Stimulated activated CD8-positive, alpha-beta memory T cell treated with anti-CD3 and anti-CD28 coated beads, Interleukin-15, amount 100 ng/mL, for 1 hour (primary cell): ENCODE measurements at places on chromosomes 3 and 15.

DNA sequence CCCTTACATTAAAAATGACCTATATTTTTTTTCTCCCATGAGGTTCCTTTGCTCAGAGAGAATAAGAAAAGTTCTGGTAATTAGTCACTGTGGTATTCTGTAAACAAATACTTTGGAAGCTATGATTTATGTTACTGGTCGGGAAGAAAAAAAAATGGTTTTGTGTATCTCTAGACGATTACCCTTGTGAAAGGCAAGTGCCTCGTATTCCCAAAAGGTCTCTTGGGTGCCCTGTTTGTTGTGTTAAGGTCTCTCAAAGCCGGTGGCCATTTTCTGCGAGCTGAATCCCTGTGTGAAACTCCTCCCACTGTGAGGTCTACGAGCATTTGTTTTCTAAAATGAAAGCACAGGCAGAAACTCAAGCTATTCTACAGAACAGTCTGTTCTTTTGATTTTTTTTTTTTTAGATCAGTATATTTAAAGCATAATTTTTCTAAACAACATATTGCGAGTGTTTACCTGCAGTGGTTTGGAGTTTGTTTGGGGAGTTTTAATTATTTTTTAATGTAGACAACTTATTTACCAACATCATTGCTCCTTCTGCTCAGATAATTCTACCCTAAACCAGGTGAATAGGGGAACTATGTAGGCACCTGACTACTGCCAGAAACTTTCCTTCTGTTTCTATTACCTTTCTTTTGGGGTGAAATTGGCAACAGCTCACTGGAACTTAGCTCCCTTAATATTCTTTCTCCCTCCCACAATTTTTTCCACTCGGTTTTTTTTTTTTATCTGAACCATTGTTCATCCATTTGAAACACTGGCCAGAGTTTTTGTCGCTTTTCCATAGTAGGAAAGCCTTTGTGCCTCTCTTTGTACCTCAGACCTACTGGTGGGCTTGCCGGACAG lies 44.0 kb downstream of the ZBTB38 start:
- no peak for DNase-seq

DNA sequence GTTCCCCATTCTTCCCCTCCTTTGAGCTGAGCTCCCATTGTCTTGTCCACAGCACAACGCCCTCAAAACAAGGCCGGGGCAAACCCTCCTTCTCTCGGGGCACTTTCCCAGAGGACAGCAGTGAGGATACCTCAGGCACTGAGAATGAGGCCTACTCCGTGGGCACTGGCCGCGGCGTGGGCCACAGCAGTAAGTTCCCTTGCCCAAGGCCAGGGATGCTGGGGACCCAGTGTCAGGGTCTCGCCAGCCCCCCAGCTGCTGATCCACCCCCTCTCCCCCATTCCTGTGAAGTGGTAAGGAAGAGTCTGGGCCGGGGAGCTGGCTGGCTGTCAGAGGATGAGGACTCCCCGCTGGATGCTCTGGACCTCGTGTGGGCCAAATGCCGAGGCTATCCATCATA lies 4.2 kb upstream of the OGG1 start:
- DNase-seq = no peak

GRCh38 chr15:48748535-48748934 lies 62.3 kb downstream of the CEP152 start:
- no peak for DNase-seq

DNA sequence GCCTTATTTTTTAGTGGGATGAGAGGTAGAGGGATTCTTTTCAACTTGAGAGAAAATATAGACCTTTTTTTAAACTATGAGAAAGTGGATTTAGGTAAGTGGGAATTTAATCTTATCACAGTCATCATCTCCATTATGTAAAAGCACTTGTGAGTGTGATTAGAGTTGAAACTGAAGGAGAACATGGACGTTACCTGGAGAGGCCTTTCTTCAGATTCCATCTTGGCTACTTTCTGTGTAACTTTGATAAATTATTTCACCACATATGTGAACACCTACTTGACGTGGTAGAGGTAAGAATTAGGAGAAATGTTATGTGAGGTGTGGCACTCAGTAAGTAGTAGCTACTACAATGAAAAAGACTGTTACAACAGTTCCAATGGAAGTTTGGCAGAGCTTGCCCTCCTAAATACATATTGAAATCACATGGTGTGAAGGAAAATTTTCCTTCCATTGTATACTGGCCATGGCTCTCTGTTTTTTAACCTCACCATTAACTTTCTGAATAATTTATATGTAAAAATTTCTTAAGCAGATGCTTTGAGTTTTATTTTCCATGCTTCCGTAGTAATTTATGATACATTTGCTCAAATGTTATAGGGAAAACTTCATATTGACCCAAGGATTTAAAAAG lies 193.3 kb downstream of the FNDC3B start:
- no peak for DNase-seq

GRCh38 chr15:58715266-58715917 lies 34.1 kb downstream of the ADAM10 start:
- no peak for DNase-seq

- no peak for DNase-seq
Observed at GRCh38 chr3:162489853-162490252, 993.2 kb downstream of the OTOL1 start.
